ENCODE measurements at places on chromosomes 12 and 14. TPM values are rescaled to one million over a fixed set of nuclear protein-coding genes. Genes with fewer than 3 reads are reported as not detected.
A peak's percentile ranks its signal among the peaks of the same experiment; 100 is the strongest.

- no peaks in the 10 kb centered on the region for H3K27me3 ChIP-seq
- DNase-seq = peak; percentile 80
- H3K27ac ChIP-seq = peak overlapping the region; percentile 55
- H3K4me1 ChIP-seq = peaks cover 26% of the 10 kb centered on the region
- no peaks in the 10 kb centered on the region for H3K36me3 ChIP-seq
Measured at GRCh38 chr12:124734224-124734788, 129.4 kb downstream of the SCARB1 start.

DNA sequence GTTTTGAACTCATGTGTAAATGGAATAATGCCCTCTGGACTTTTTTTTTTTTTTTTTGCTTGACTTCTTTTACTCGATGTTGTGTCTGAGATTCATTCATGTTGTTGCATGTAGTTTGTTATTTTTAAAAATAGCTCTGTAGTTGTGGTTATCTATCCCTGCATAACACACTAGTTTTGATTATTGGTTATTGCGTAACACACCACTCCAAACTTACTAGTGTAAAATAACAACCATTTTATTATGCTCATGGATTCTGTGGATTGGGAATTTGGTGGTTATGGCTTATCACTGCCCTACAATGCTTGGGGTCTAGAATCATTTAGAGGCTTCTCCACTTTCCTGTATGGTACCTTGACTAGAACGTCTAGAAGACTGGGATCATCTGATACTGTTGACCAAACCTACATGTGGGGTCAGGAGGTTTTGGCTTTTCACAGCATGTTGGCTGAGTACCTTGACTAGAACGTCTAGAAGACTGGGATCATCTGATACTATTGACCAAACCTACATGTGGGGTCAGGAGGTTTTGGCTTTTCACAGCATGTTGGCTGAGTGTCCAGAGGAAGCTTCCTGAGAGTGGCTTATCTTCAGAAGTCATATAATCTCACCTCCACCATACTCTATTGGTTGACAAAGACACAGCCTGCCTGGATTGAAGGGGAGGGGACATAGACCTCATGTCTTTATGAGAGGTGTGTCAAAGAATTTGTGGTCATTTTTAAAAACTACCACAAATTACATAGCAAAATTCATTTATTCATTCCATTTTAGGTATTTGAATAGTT is 11.6 kb downstream of the VRK1 start:
- no peaks in the 10 kb centered on the region for H3K27me3 ChIP-seq
- no peaks in the 10 kb centered on the region for H3K4me1 ChIP-seq
- no peaks in the 10 kb centered on the region for H3K36me3 ChIP-seq
- DNase-seq = no peak
- no peak overlapping the region for H3K27ac ChIP-seq

DNA sequence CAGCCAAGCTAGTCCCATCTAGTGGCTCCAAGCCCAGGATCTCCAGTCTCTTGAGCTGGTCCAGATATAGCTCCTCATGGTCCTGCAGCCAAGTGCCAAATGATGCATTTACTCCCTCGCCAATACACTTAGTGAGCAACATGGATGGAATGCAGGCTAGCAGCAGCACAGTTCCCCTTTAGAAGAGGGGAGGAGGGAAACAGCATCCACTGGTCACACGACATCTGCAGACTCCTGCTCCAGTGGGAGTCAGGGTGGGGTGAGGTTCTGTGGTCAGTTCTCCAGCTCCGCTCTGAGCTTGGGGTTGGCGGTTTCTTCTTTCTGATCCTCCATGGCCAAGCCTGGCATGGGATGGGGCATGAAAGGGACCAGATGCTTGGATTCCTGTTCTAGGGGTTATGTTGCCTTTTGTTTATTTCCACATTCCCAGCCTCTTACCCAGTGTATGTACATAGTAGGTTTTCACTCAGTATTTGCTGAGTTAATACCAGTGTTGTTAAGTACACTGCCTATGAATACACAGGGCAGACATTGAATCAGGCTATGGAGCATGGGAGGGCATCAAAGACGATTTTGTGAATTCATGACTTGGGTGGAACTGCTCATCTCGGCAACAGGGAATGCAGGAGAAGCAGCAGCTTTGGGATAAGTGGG is 57.3 kb downstream of the GALNT16 start:
- H3K36me3 ChIP-seq = no peaks in the 10 kb centered on the region
- no peak overlapping the region for H3K27ac ChIP-seq
- H3K4me1 ChIP-seq = peaks cover 6% of the 10 kb centered on the region
- no peak overlapping the region for H3K4me3 ChIP-seq

DNA sequence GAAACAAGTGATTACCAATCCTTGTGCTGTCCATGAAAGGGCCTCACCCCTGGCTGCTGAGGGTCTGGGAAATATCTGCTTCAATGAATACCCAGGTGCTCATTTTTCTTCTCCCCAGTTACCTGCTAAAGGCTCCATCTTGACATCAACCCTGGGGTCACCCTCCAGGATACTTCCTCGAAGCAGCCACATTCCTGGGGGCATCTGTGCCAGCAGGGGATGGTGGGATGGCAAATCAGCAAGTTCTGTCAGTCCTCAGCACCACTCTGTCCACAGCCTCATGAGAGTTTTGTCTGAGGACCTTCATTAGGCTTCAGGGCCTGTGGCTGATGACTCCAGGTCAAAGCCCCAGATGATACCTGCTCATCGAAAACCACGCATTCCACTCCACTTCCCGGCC is 124.8 kb downstream of the ZFP36L1 start:
- no peaks in the 10 kb centered on the region for H3K36me3 ChIP-seq
- H3K4me1 ChIP-seq = peaks cover 57% of the 10 kb centered on the region
- no peak overlapping the region for H3K27ac ChIP-seq
- H3K4me3 ChIP-seq = no peak overlapping the region
- H3K27me3 ChIP-seq = no peaks in the 10 kb centered on the region

DNA sequence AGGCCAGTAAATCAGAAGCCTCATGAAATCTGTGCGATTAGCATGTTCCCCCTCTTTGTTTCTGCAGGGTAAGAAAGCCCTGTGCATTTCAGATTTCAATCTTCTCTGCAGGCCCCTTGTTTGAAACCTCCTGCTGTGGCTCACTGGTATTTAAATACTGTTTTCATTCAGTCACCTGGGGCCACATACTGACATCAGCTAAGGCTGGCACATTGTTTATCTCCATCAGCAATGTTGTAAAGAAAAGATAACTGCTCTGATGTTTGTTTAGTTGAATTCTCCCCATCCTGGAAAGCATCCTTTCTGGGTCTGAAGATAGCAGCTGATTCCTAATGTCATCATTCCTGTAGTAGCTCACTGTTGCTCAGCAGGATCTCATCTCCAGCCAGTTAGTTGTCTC is 554.9 kb downstream of the NRXN3 start:
- H3K36me3 ChIP-seq = no peaks in the 10 kb centered on the region
- H3K27me3 ChIP-seq = no peaks in the 10 kb centered on the region
- no peak for DNase-seq
- H3K27ac ChIP-seq = no peak overlapping the region
- no peaks in the 10 kb centered on the region for H3K4me1 ChIP-seq

The CAPZA3 gene
- not detected for total RNA-seq

The AKAP6 gene
- total RNA-seq = 7.7 TPM

The CPNE6 gene
- total RNA-seq = not detected
